NCI-H446 (cell line): ENCODE measurements at places on chromosomes 11 and 22.

DNA sequence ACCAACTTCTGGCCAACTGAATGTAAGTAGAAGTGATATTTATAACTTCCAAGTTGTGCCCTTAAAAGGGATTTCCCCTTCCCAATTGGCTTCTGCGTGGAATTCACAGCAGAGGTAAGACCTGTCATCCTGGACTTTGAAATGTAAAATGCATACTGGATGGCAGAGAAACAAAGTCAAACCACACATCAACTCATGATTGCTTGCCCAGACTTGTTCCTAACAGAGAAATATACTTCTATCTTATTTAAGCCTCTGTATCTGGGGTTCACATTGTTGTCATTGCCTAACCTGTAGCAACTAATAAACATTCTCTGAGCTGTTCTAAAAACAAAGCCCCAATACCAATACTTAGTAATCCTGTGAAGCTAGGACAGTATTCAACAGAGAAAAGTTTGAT lies 6.2 kb downstream of the ME3 start:
- DNase-seq: no peak

DNA sequence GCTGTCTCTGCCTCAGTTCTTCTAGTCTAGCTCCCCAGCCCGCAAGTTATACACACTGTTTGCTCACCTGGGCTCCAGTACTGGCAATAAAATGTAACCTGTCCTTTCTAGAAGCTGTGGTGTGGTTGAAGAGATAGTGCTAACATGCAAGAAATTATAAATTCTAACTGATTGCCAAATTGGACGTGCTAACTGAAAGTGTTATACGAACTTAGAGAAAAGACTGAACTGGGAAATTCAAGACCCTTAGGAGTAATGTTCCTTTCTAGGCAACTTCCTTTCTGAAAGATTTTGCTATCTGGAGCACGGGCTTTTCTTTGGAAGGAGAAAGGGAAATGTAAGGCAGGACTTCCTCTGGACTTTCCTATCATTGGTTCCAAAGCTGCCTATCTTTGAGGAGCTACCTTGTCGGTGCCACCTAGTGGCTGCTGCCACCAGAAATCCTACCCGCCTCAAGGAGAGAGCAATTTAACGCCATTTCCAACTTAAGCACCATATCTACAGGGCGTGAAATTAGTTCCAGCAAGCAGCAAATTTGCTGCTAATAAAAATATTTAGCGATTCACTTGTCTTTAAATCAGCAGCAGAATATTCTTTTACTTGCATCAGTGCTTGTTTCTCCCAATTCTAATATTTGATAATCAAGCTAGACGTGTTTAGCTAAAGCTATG lies 12.7 kb upstream of the TMEM218 start:
- DNase-seq: peak; percentile 71

- no peak for DNase-seq
Measured at GRCh38 chr22:49951000-49951677, 9.4 kb upstream of the PIM3 start.

DNA sequence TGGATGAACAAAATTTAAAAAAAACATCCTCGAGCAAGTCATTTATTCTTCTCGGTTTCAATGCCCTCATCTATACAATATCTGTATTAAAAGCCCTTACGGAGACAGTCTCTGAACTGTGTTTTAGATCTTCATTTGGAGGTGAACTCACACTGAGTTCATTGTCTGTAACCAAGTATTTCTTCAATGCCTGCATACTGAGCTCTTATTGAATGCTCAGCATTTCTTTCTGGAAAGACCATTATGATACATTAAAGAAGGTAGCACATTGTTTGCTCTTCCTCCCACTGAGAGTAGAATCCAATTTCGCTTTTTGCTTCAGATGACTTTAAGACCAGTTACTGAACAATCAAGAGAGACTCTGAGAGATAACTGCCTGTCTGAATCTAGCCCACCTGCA lies 1.7 kb upstream of the ANO3 start:
- no peak for DNase-seq

GRCh38 chr11:28529046-28529445 lies 420.9 kb downstream of the METTL15 start:
- no peak for DNase-seq

GRCh38 chr11:30292545-30292944 lies 30.4 kb upstream of the ARL14EP start:
- DNase-seq: no peak

GRCh38 chr11:32939046-32939445 lies 46.4 kb downstream of the QSER1 start:
- DNase-seq: no peak

- DNase-seq: no peak
Measured at GRCh38 chr11:95884802-95885201, 39.1 kb downstream of the MTMR2 start.

- DNase-seq: no peak
Measured at GRCh38 chr11:45073685-45074141, 72.7 kb upstream of the PRDM11 start.

GRCh38 chr11:83025267-83025704 lies 46.4 kb downstream of the RAB30 start:
- DNase-seq: no peak

DNA sequence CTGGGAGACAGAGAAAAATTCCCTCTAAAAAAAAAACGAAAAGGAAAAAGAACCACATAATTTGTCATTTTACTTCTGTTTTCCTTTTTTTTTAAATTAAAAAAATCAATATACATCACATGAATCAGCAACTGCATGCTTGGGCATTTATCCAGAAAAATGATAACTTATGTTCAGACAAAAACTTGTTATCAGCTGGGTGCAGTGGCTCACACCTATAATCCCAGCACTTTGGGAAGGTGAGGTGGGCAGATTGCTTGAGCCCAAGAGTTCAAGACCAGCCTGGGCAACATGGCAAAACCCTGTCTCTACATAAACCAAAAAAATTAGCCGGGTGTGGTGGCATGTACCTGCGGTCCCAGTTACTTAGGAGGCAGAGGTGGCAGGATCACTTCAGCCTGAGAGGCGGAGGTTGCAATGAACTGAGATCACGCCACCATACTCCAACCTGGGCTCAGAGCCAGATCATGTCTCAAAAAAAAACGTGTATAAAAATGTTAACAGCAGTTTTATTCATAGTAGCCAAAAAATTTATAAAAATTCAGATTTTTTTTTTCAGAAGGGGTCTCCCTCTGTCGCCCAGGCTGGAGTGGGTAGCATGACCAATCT lies 28.5 kb downstream of the AMBRA1 start:
- DNase-seq: no peak

DNA sequence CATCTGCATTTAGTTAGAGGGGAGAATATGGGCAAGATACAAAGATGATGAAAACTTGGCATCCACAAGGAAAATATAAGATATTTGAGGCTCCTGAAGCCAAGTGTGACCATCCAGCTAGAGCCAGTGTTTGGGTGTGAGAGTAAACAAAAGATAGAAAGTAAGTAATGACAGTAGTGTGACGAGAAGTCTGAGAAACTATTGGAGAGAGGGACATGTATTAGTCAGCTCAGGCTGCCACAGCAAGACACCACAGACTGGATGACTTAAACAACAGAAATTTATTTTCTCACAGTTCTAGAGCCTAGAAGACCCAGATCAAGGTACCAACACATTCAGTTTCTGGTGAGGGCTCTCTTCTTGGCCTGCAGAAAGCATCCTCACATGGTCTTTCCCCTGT lies 6.4 kb upstream of the CCKBR start:
- no peak for DNase-seq

DNA sequence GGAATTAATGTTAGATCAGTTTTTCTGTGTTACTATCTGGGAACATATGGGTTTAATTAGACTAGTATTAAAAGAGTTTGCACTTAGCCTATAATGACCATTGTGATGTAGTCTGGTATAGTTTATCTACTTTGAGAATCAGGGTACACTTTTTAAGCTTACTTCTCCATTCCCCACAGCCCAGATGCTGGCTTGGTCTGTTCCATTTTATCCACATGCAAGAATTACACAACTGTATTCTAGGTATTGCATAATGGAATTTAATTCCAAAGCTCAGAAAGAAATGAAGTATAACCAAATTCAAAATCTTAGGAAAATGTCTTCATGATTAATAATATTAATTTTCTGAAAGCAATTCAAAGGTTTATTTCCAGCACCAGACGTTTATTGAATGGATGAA lies 122.2 kb upstream of the PDGFD start:
- DNase-seq: no peak

GRCh38 chr11:115244296-115244695 lies 259.9 kb downstream of the CADM1 start:
- DNase-seq: peak; percentile 57

DNA sequence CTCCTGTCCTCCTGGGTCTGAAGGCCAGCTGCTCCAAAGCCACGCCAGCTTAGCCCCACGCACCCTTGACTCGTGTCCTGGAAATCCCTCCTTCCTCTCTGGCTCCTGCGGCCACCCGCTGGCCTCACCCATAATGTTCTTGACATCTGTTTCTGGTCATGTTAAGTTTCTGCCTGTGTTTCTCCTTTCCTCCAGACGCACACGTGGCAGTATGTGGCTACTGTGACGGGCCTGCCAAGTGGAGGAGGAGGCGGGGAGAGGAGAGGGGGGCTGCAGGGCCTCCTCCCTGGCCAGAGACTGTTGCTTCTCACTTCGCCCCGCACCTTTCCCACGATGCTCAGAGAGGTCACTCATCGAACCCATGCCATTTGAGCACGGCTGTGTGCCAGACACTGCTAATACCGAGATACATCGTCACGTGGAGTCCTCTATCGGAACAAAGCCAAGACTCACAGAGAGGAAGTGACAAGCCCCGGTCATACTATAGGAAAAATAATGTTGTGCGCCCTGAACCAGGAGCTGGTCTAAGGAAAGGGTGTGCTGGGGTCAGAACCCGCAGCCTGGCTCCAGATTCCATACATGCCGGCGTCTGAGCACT lies 11.5 kb downstream of the C1QTNF6 start:
- no peak for DNase-seq

- no peak for DNase-seq
Measured at GRCh38 chr11:33980897-33981296, 70.6 kb upstream of the CAPRIN1 start.

DNA sequence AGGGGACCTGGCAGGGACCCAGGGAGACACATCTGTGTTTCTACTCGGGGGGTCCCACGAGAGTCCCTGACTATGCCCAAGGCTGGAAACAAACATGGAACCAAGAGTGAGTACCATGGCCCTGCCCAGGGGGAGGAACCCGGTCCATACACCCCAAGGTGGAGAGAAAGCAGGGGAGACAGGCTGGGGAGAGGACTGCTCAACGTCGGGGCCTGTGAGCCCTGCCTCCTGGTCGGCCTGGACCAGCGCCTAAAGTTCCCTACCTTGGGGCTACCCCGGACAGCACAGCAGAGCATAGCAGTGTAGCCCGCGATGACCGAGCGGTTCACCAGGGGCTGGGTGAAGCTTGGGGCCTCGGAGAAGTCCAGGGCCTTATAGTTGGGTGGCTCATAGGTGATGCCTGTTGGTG lies 20.2 kb downstream of the MYBPC3 start:
- no peak for DNase-seq

DNA sequence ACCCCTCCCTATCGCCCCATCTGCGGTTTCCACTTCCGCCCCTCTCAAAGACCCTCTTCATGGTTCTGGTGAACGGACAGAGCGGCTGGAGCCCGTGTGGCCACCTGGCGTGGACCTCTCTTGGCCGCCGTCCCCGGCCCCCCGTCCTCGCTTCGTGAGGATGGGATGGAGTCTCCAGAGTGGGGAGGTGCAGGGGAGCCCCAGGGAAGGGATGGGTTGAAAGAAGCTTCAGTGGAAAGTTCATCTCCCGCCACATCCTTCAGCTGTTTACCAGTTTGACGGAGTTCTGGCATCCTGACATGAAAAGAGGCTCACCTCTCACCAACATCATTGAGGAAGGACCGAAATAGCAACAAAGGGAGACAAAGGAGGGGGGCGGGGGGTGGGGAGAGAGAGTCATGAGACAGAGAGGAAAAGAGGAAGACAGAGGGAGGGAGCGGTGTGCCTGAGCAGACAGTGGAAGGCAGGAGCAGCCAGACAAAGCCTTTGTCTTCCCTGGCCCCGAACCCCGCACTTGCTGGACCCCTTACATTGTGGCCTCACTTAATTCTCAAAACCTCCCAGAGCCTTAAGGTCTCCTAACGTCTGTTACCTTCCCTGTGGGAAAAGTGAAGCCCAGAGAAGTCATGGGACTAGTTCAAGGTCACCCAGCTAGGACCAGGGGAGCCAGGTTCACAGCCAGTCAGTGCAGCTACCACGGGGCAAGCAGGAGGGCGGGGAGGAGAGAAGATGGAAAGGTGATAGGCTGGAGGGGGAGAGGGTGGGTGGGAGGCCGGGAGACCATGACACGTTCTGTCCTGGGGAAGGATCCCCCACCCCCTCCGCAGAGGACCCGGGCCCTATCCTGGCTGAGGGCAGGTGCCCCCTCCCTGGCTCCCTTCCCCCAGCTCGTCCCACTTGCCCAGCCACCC lies 54.9 kb downstream of the CD6 start:
- no peak for DNase-seq

DNA sequence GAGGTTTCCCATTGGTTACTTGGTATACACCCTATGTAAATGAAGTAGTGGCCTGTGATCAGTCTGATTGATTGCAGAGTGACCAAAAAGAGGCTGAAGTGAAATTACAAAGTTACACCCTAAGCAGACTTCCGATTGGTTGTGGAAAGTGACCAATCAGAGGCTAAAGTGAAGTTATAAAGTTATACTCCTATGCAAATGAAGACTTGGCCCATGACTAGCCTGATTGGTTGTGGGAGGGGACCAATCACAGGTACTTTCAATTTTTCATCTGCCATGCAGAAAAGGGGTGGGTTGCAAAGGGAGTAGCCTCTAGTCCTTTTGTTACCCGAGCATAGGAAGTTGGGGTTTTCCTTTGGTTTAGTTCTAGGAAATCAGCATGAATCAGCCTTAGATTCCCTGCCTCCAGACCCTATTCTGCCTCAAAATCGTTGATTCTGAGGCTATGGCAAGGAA lies 18.1 kb upstream of the CSTF3 start:
- no peak for DNase-seq

DNA sequence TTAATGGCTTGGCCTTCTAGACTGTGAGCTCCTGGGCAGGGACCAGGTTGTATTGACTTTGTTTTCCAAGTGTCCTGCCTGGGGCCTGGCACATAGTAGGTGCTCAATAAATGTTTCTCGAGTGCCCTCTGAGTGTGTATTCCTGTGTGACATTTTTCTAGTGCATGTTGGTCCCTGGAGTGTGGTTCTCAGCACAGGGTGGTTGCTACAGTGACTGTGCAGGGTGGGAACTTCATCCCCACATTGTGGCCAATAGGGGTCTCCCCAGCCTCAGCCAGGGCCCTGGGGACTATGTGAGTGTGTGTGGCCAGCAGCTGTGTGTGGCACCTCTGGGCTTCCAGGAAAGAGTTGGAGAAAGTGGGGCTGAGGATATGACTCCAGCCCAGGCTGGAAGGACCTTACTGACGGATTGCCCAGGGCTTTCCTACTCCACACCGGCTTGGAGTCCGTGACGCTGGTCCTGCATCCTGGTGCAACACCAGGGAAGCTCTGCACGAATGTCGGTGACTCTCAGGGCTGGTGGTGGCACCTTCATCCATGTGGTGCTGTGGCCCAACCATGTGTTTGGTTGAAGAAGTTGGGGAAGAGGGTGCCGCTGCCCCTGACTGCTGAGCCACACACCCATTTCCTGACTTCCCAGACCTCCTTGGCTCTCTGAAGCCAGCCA lies 9.0 kb upstream of the MARK2 start:
- DNase-seq: no peak
